ENCODE measurements at places on chromosomes 4 and X. TPM values are rescaled to one million over a fixed set of nuclear protein-coding genes. Genes with fewer than 3 reads are reported as not detected.

DNA sequence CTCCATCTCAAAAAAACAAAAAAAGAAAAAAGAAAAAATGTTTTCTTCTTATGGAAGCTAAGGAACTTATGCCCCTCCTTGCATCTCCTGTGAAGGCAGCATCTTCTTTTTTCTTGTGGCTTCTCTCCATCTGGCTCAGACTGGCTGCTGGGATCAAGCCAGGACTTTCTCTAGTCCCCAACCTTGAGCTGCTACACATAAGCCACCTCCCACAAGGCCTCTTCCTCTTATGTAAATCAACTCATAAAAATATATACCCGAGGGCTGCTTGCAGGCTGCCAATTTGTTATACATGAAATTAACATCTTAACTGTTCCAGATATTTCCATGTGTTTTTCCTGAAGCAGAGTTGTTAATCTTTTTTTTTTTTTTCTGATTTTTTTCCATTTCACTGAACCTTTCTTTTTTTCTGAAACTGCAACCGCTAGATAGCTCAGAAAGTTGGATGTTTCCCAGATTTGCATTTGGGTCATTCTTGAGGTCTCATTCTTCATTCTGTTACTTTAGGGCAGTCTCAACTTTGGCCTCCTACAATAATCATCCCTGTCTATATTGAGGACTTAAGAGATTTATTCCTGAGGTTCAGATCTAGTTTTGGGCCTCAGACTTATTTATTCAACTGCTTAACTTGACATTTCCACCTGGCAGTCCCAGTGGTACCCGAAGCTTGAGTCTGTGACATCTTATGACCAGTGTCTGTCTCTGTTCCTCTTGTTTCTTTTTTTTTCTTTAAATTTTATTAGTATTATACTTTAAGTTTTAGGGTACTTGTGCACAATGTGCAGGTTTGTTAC lies 10.3 kb downstream of the SNX25 start:
- peaks cover 28% of the 10 kb centered on the region for H3K4me1 ChIP-seq
- no peak overlapping the region for H3K4me3 ChIP-seq
- H3K36me3 ChIP-seq: no peaks in the 10 kb centered on the region
- peak overlapping the region; percentile 20 for H3K27ac ChIP-seq
- no peaks in the 10 kb centered on the region for H3K27me3 ChIP-seq

GRCh38 chrX:73525928-73526690 lies 36.9 kb upstream of the CHIC1 start:
- no peaks in the 10 kb centered on the region for H3K27me3 ChIP-seq
- H3K4me3 ChIP-seq: no peak overlapping the region
- no peak overlapping the region for H3K27ac ChIP-seq
- H3K36me3 ChIP-seq: no peaks in the 10 kb centered on the region
- no peaks in the 10 kb centered on the region for H3K4me1 ChIP-seq

DNA sequence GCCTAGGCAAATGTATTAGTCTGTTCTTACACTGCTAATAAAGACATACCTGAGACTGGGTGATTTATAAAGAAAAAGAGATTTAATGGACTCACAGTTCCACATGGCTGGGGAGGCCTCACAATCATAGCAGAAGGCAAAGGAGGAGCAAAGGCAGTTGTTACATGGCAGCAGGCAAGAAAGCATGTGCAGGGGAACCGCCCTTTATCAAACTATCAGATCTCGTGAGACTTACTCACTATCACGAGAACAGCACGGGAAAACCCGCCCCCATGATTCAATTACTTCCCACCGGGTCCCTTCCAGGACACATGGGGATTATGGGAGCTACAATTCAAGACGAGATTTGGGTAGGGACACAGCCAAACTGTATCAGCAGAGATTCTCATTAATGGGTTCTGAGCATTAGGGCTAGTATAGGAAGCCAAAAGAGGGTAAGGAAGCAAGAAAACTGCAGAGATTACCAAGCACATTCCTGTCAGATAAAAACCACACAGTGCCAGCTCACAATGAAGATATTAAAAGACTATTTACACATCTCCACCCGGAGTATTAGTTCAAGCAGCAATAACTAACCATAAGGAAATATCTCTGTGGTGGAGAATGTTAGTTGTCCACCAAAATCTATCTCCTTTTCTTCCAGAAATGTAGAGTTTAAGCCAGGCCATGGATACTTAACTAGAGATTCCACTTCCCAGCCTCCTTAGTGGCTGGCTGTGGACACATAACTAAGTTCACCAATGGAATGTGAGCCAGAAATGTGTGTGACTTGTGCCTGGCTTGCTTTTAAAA lies 61.2 kb upstream of the HOPX start:
- H3K27ac ChIP-seq: no peak overlapping the region
- peaks cover 12% of the 10 kb centered on the region for H3K4me1 ChIP-seq
- H3K27me3 ChIP-seq: no peaks in the 10 kb centered on the region
- DNase-seq: no peak
- H3K36me3 ChIP-seq: no peaks in the 10 kb centered on the region

DNA sequence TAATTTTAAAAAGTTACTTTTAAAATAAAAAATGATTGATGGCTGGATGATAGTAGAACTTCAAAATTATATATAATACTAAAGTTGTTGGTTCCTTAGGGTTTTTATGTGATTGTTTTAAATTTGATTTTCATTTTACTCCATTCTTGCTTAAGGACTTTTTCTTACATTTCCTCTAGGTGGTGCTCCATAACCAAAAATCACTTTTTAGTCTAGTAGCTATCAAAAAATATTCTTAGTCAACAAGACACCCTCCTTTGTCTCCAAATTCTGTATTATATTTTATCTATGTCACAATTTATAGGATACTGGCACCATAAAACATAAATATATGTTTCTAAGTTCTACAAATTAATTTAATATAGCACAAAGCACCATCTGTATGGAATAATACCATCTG lies 67.2 kb upstream of the BRWD3 start:
- H3K27ac ChIP-seq: no peak overlapping the region
- no peaks in the 10 kb centered on the region for H3K4me1 ChIP-seq
- no peak overlapping the region for H3K4me3 ChIP-seq
- H3K27me3 ChIP-seq: no peaks in the 10 kb centered on the region
- no peak for DNase-seq
- H3K36me3 ChIP-seq: no peaks in the 10 kb centered on the region

GRCh38 chr4:59855630-59856352 lies 1344.3 kb upstream of the ADGRL3 start:
- no peaks in the 10 kb centered on the region for H3K27me3 ChIP-seq
- no peak overlapping the region for H3K27ac ChIP-seq
- no peak overlapping the region for H3K4me3 ChIP-seq
- no peaks in the 10 kb centered on the region for H3K4me1 ChIP-seq
- no peaks in the 10 kb centered on the region for H3K36me3 ChIP-seq

GRCh38 chr4:146191766-146192458 lies 16.4 kb downstream of the LSM6 start:
- peaks cover 45% of the 10 kb centered on the region for H3K36me3 ChIP-seq
- no peak overlapping the region for H3K27ac ChIP-seq
- H3K27me3 ChIP-seq: no peaks in the 10 kb centered on the region
- DNase-seq: no peak

DNA sequence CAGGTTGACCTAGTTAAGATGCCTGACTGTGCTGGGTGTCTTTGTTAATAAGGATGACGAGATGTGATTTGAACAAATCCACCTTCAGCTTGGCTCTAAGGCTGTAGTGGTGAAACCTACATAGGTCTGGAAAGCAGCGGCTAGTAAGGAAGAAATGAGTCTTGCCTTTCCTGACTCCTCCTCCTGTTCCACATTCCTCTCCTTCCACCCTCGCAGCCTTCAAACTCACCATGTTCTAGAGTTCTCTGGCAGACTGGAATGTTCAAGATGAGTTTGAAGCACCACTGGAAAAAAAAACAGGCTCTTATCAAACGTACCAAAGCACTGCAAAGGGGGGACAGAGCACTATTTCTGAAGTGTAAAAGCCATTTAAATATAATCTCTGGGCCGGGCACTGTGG lies 395.4 kb downstream of the BMPR1B start:
- no peaks in the 10 kb centered on the region for H3K4me1 ChIP-seq
- no peaks in the 10 kb centered on the region for H3K36me3 ChIP-seq
- no peak overlapping the region for H3K4me3 ChIP-seq
- no peaks in the 10 kb centered on the region for H3K27me3 ChIP-seq
- DNase-seq: no peak
- H3K27ac ChIP-seq: no peak overlapping the region

SRPK3 gene
- total RNA-seq: 0.25 TPM

TAF7L gene
- 2.5 TPM for total RNA-seq

MAGEC1 gene
- not detected for total RNA-seq

IL3RA gene
- total RNA-seq: 7.9 TPM

EPGN gene
- 6.9 TPM for total RNA-seq

TACR3 gene
- total RNA-seq: not detected

BRS3 gene
- total RNA-seq: not detected

NOX1 gene
- total RNA-seq: not detected

GAGE12J gene
- not detected for total RNA-seq

TCEAL7 gene
- 15.7 TPM for total RNA-seq
